ENCODE measurements at places on chromosomes 13 and 19. TPM values are rescaled to one million over a fixed set of nuclear protein-coding genes. Genes with fewer than 3 reads are reported as not detected.

The ZNF112 gene
- 9.6 TPM for total RNA-seq

The KLK2 gene
- not detected for total RNA-seq

The FREM2 gene
- total RNA-seq = not detected

The MBD3L3 gene
- total RNA-seq = not detected

The CEACAM16 gene
- total RNA-seq = not detected

The LILRA5 gene
- not detected for total RNA-seq

The APOC4 gene
- total RNA-seq = not detected

The CNN2 gene
- total RNA-seq = 319 TPM

The NR2F6 gene
- total RNA-seq = 34.8 TPM

The PRDX2 gene
- 183 TPM for total RNA-seq

The NXNL1 gene
- total RNA-seq = not detected

The ZSCAN4 gene
- not detected for total RNA-seq

The ZNF324 gene
- 20.5 TPM for total RNA-seq

The ZNF530 gene
- 4.2 TPM for total RNA-seq

The CCDC9 gene
- 8.9 TPM for total RNA-seq

The TMC4 gene
- 0.58 TPM for total RNA-seq

The CLDN10 gene
- not detected for total RNA-seq

The SH2D3A gene
- total RNA-seq = 0.15 TPM

The CLEC4M gene
- total RNA-seq = not detected

The ADM5 gene
- total RNA-seq = 0.44 TPM

The OR7C1 gene
- total RNA-seq = not detected

The KANK2 gene
- total RNA-seq = 455 TPM

The ZNF471 gene
- 5.0 TPM for total RNA-seq

The SULT2A1 gene
- total RNA-seq = not detected

The LRRC25 gene
- 0.15 TPM for total RNA-seq

The C19orf67 gene
- 0.17 TPM for total RNA-seq

The KLF1 gene
- total RNA-seq = not detected

The SIRT6 gene
- total RNA-seq = 23.3 TPM

The CYP2S1 gene
- total RNA-seq = 5.7 TPM

The ILF3 gene
- 129 TPM for total RNA-seq

The CACNG8 gene
- 0.50 TPM for total RNA-seq

The ZNF320 gene
- 14.8 TPM for total RNA-seq

The MYO16 gene
- total RNA-seq = 0.29 TPM

The CILP2 gene
- total RNA-seq = under 0.01 TPM

The S1PR5 gene
- total RNA-seq = 0.15 TPM

The ZNF536 gene
- total RNA-seq = 0.99 TPM

The ZNF528 gene
- total RNA-seq = 30.4 TPM

The TTC9B gene
- 0.17 TPM for total RNA-seq

The NLRP5 gene
- not detected for total RNA-seq

The KLK11 gene
- not detected for total RNA-seq

The CCDC169 gene
- 6.7 TPM for total RNA-seq

The ENOX1 gene
- 1.6 TPM for total RNA-seq

The C1QTNF9 gene
- total RNA-seq = not detected

The SPACA4 gene
- total RNA-seq = not detected

The RFPL4AL1 gene
- total RNA-seq = not detected

The ACP7 gene
- under 0.01 TPM for total RNA-seq

The EPSTI1 gene
- total RNA-seq = 8.1 TPM

The CCL25 gene
- total RNA-seq = not detected

The VPS36 gene
- 28.2 TPM for total RNA-seq

The RXFP2 gene
- not detected for total RNA-seq

The ONECUT3 gene
- total RNA-seq = not detected

The ZIC2 gene
- not detected for total RNA-seq

The LGALS4 gene
- total RNA-seq = not detected

The MED4 gene
- 23.5 TPM for total RNA-seq

Measured in smooth muscle cell of trachea (primary cell).